ENCODE measurements at places on chromosomes 1 and 21. TPM values are rescaled to one million over a fixed set of nuclear protein-coding genes. Genes with fewer than 3 reads are reported as not detected.

The BEND5 gene
- total RNA-seq = 4.8 TPM

The LCE3E gene
- total RNA-seq = not detected

The PRRX1 gene
- total RNA-seq = 0.31 TPM

The SMIM1 gene
- total RNA-seq = 10.2 TPM

The CD244 gene
- total RNA-seq = not detected

The SPRR2A gene
- not detected for total RNA-seq

The TTC22 gene
- 0.63 TPM for total RNA-seq

DNA sequence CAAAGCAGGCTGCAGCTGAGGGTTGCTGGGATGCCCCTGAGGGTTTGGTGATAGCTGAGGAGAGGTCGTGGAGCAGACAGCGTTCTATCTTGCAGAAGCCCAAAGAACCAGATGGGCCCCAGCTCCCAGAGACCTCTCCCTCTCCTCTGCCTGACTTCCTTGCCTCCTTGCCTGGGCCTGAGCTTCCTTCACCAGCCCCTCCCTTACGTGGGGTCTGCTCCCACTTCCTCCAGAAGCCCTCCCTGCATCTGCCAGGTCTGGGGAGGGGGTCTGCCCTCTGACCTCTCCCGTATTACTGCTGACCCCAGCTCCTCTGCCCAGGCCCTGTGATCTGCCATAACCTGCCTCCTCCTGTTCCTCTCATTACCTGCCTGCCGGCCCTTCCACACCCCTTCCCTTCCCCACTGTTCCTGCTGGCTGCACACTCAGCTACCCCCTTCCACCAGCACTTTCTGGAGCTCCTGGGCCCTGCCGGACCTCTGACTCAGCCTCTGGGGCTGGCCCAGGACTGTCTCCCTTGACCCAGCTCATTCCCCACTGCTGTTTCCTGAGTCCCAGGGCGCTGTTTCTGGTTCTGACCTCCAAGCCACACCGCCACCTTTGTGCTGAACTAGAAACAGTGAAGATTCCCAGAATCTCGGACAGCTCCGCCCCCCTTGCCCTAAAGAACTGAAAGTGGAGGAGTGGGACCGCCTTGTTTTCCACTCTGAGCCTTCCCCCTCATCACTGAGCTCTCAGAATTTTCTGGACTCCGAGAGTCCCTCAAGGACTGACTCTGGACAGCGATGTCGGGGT is 237.7 kb upstream of the C1orf174 start:
- no peak for DNase-seq
- H3K36me3 ChIP-seq = peaks cover 69% of the 10 kb centered on the region
- H3K27ac ChIP-seq = no peak overlapping the region
- no peaks in the 10 kb centered on the region for H3K4me1 ChIP-seq
- H3K4me3 ChIP-seq = no peak overlapping the region

DNA sequence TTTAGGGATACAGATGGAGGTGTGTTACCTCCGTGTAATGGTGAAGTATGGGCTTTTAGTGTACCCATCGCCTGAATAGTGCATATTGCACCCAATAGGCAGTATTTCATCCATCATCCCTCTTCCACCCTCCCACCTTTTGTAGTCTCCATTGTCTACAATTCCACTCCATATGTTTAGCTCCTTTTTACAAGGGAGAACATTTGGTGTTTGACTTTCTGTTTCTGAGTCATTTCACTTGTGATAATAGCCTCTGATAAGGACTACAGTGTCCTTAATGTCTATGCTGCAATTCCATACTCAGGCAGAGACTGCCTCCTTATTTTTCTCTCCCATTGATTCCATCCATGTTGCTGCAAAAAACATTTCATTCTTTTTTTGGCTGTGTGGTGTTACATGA is 48.7 kb downstream of the OVGP1 start:
- H3K4me3 ChIP-seq = no peak overlapping the region
- no peak overlapping the region for H3K27ac ChIP-seq
- DNase-seq = no peak
- H3K36me3 ChIP-seq = no peaks in the 10 kb centered on the region
- peaks cover 6% of the 10 kb centered on the region for H3K4me1 ChIP-seq
- peaks cover 8% of the 10 kb centered on the region for H3K27me3 ChIP-seq

DNA sequence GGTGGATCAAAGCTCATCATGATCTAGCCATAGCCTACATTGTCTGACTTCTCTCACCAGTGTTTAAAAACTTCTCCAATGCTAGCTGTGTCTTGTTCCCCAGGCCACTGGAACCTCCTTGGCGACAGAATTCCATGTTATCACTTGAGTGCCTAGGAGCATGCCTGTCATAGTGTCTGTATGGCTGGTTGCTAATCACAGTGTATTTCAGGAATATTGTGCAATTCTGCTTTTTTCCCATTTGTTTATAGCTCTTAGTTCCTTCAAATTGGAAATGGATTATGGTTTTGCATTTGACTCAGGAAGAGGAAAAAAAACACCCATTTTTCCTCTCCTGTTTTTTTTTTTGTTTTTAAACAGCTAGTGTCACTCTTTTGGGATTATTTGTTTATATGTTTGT is 25.5 kb downstream of the ROR1 start:
- H3K36me3 ChIP-seq = no peaks in the 10 kb centered on the region
- no peak for DNase-seq
- peaks cover 86% of the 10 kb centered on the region for H3K4me1 ChIP-seq
- H3K27ac ChIP-seq = peak overlapping the region; percentile 85

- no peak overlapping the region for H3K4me3 ChIP-seq
- H3K27me3 ChIP-seq = no peaks in the 10 kb centered on the region
- DNase-seq = no peak
- H3K27ac ChIP-seq = no peak overlapping the region
- peaks cover 11% of the 10 kb centered on the region for H3K36me3 ChIP-seq
Measured at GRCh38 chr21:38236232-38236631, 20.6 kb upstream of the KCNJ15 start.

- H3K36me3 ChIP-seq = peaks cover 25% of the 10 kb centered on the region
- peaks cover 8% of the 10 kb centered on the region for H3K4me1 ChIP-seq
- no peaks in the 10 kb centered on the region for H3K27me3 ChIP-seq
- H3K4me3 ChIP-seq = no peak overlapping the region
- H3K27ac ChIP-seq = peak overlapping the region; percentile 89
Measured at GRCh38 chr21:45471525-45472221, 66.7 kb downstream of the COL18A1 start.

- no peaks in the 10 kb centered on the region for H3K27me3 ChIP-seq
- peaks cover 31% of the 10 kb centered on the region for H3K4me1 ChIP-seq
- H3K27ac ChIP-seq = peak overlapping the region; percentile 89
- peaks cover 21% of the 10 kb centered on the region for H3K36me3 ChIP-seq
- no peak for DNase-seq
- H3K4me3 ChIP-seq = peak overlapping the region; percentile 71
Measured at GRCh38 chr1:1775327-1776226, 2.7 kb downstream of the NADK start.

DNA sequence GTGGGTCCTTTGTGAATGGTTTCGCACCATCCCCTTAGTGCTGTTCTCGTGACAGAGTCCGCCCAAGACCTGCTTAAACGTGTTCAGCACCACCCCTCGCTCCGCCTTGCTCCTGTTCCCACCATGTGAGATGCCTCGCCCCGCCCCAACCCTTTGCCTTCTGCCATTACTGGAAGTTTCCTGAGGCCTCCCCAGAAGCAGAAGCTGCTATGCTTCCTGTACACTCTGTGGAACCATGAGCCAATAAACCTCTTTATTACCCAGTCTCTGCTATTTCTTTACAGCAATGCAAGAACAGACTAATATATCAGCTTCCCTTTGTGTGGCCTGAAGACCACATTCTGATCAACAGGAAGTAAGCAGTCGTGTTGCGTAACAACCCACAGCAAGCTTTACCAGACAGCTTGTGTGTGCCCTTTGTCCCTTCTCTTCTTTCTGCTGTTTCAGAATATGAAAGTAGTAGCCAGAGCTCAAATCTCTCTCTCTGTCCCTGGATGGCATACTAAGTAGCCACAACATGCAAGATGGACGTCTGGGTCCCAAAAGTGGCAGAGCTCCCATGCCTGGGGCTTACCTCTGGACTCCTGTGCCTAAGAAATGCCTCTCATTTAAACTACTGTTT is 14.1 kb downstream of the HENMT1 start:
- peaks cover 11% of the 10 kb centered on the region for H3K4me1 ChIP-seq
- no peak overlapping the region for H3K27ac ChIP-seq
- H3K4me3 ChIP-seq = no peak overlapping the region
- no peaks in the 10 kb centered on the region for H3K36me3 ChIP-seq

DNA sequence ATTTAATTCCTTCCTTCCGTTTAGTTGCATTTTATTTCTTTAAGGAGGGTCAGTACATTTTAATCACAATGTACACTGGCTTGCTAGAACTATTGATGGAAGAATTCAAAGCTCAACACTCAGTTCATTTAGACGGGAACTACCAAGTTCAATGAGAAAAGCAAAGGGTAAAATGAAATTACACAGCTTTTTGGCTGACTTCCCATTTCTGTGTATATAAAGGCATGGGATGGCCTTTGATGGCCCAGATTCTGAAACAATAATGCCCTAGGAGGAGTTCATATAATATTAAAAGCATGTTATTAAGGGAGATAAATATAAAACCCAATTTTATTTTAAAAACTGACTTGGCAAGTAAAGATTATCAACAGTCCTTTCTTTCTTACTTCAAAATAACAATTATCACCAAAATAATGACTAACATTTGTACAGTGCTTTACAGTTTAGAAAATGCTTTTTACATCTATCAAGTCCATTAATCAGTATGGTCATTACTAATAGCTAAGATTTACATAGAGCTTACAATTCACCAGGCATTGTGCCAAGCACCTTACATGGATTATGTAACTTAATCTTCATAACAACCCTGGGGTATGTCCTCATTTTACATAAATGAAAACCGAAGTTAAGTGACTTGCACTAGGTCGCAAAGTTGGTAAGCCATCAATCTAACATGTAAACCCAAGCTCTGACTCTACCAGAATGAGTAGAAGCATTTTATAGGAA is 402.4 kb downstream of the OMA1 start:
- no peak overlapping the region for H3K4me3 ChIP-seq
- no peak for DNase-seq
- H3K27me3 ChIP-seq = peaks cover 3% of the 10 kb centered on the region
- H3K4me1 ChIP-seq = peaks cover 3% of the 10 kb centered on the region

GRCh38 chr1:229381234-229381633 is 38.4 kb upstream of the CCSAP start:
- DNase-seq = peak; percentile 50
- H3K4me1 ChIP-seq = peaks cover 33% of the 10 kb centered on the region
- H3K4me3 ChIP-seq = no peak overlapping the region
- H3K27me3 ChIP-seq = peaks cover 5% of the 10 kb centered on the region

- peaks cover 4% of the 10 kb centered on the region for H3K4me1 ChIP-seq
- H3K36me3 ChIP-seq = no peaks in the 10 kb centered on the region
- DNase-seq = peak; percentile 97
- H3K27me3 ChIP-seq = peaks cover 6% of the 10 kb centered on the region
- H3K27ac ChIP-seq = no peak overlapping the region
Measured at GRCh38 chr1:119870917-119871596, 25.3 kb downstream of the ADAM30 start.

GRCh38 chr1:109948285-109948630 is 36.3 kb upstream of the AHCYL1 start:
- no peak overlapping the region for H3K4me3 ChIP-seq
- H3K36me3 ChIP-seq = no peaks in the 10 kb centered on the region
- DNase-seq = no peak
- no peaks in the 10 kb centered on the region for H3K27me3 ChIP-seq

- no peak overlapping the region for H3K4me3 ChIP-seq
- H3K27me3 ChIP-seq = no peaks in the 10 kb centered on the region
- H3K4me1 ChIP-seq = no peaks in the 10 kb centered on the region
- H3K27ac ChIP-seq = no peak overlapping the region
- H3K36me3 ChIP-seq = no peaks in the 10 kb centered on the region
Measured at GRCh38 chr1:103002005-103002404, 106.3 kb downstream of the COL11A1 start.

DNA sequence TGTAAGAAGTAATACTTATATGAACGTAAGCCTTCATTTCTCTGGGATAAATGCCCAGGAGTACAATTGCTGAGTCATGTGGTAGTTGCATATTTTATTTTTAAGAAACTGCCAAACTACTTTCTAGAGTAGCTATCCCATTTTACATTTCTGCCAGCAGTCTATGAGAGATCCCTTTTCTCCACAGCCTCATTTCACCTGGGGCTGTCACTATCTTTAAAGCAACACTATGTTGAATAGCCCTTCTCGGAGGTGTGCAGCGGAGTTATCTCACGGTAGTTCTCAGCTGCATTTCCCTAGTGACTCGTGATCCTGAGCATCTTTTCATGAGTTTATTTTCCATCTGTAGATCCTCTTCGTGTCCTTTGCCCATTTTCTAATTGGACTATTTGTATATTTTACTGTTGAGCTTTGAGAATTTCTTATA is 93.4 kb downstream of the ADARB1 start:
- no peaks in the 10 kb centered on the region for H3K27me3 ChIP-seq
- H3K4me1 ChIP-seq = no peaks in the 10 kb centered on the region
- H3K36me3 ChIP-seq = no peaks in the 10 kb centered on the region
- no peak for DNase-seq

DNA sequence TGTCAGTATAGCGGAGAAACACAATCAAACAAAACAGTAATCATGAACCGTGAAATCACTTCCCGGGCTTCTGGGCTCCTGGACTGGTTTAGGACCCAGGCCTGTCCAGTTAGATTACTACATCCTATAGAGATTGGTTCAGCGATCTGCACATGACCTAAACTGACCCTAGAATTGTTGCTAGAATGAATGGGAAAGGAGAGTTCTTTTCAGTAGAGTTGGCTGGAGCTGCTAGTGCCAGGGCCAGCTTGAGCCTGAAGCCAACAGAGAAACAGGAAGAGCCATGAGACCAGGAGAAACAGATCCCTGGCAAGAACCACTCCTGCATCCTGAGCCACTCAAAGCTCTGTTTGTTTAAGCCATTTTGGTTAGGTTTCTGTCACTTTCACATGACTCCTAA is 474.3 kb upstream of the C1orf87 start:
- DNase-seq = no peak
- H3K27me3 ChIP-seq = no peaks in the 10 kb centered on the region
- H3K4me1 ChIP-seq = no peaks in the 10 kb centered on the region
- no peak overlapping the region for H3K4me3 ChIP-seq
- no peak overlapping the region for H3K27ac ChIP-seq

GRCh38 chr1:66035616-66036245 is 243.0 kb downstream of the PDE4B start:
- DNase-seq = no peak
- H3K36me3 ChIP-seq = no peaks in the 10 kb centered on the region
- no peak overlapping the region for H3K4me3 ChIP-seq
- H3K4me1 ChIP-seq = peaks cover 13% of the 10 kb centered on the region

GRCh38 chr1:92043621-92044020 is 13.8 kb downstream of the EPHX4 start:
- no peaks in the 10 kb centered on the region for H3K4me1 ChIP-seq
- peak; percentile 25 for DNase-seq
- H3K4me3 ChIP-seq = no peak overlapping the region

DNA sequence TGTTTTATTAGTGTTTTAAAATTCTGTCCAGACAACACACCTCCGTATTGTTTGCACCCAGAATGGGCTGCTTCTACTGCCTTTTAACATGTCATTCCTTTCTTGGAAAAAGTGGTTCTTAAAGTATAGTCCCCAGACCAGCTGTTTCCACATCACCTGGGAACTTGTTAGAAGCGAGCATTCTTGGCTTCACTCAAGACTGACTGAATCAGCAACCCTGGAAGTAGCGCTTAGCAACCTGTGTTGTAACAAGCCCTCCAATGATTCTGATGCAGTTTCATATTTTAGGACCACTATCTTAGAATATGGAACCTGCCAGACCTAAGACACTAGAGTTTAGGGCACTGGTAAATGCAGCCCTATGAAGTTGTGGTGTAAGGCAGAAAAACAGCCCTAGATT is 6.0 kb upstream of the PPIE start:
- no peak for DNase-seq
- H3K4me1 ChIP-seq = no peaks in the 10 kb centered on the region
- H3K27ac ChIP-seq = no peak overlapping the region
- H3K4me3 ChIP-seq = no peak overlapping the region
- no peaks in the 10 kb centered on the region for H3K36me3 ChIP-seq
